ENCODE measurements at places on chromosomes 4 and X. TPM values are rescaled to one million over a fixed set of nuclear protein-coding genes. Genes with fewer than 3 reads are reported as not detected.

DNA sequence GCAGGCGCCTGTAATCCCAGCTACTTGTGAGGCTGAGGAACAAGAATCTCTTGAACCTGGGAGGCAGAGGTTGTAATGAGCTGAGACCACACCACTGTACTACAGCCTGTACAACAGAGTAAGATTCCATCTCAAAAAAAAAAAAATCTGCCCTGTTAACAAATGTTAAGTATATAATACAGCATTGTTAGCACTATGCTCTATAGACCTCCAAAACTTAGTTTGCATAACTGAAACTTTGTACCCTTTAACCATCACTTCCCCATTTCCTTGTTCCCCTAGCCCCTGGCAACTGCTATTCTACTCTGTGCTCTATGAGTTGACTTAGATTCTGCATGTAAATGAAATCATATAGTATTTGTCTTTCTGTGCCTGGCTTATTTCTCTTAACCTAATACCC is 76.7 kb downstream of the TAB3 start:
- H3K4me1 ChIP-seq: no peaks in the 10 kb centered on the region
- no peaks in the 10 kb centered on the region for H3K27me3 ChIP-seq
- no peak overlapping the region for H3K27ac ChIP-seq
- DNase-seq: no peak
- H3K36me3 ChIP-seq: no peaks in the 10 kb centered on the region

- H3K27ac ChIP-seq: no peak overlapping the region
- no peaks in the 10 kb centered on the region for H3K27me3 ChIP-seq
- no peaks in the 10 kb centered on the region for H3K36me3 ChIP-seq
Observed at GRCh38 chr4:104589264-104589868, 94.7 kb upstream of the CXXC4 start.

The C4orf36 gene
- not detected for total RNA-seq

The MAML3 gene
- 2.7 TPM for total RNA-seq

Measured in CD8-positive, alpha-beta T cell (primary cell).